RWPE2 (cell line): ENCODE measurements at places on chromosomes 11 and 22.

- DNase-seq: no peak
Observed at GRCh38 chr11:128351168-128351567, 236.2 kb downstream of the ETS1 start.

DNA sequence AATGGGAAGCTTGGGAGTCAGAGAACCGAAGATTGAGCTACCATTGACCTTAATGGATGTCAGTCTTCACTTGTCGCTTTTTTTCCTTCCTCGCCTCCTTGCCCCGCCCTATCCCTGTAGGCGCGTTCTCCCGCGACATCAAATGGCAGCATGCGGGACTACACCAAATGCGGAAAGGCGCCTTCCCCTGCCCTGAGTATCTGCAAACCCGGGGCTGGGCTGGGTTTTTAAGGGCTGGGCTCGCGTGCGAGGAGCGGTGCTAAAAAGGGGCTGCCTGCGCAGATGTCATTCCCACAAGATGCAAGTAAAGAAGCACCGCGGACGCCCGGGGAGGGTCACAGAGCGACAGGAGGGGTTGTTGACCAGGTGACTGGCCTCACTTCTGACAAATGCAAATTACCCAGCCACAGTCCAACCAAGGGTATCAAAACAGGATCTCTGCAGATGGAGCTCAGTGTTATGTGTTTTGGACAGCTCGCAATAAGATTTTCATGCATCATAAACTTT is 4.7 kb upstream of the FAM111B start:
- no peak for DNase-seq

- no peak for DNase-seq
Observed at GRCh38 chr11:86150847-86151173, 81.9 kb upstream of the PICALM start.

- no peak for DNase-seq
Observed at GRCh38 chr11:117479372-117479771, 151.7 kb downstream of the CEP164 start.

GRCh38 chr11:111879637-111879960 is 258 bp downstream of the CFAP68 start:
- no peak for DNase-seq

- no peak for DNase-seq
Observed at GRCh38 chr11:65478388-65479183, 20.3 kb upstream of the MALAT1 start.
